ENCODE measurements at places on chromosomes 3 and 15.

GRCh38 chr3:72907731-72908620 is 20.1 kb downstream of the GXYLT2 start:
- peak; percentile 25 for DNase-seq

DNA sequence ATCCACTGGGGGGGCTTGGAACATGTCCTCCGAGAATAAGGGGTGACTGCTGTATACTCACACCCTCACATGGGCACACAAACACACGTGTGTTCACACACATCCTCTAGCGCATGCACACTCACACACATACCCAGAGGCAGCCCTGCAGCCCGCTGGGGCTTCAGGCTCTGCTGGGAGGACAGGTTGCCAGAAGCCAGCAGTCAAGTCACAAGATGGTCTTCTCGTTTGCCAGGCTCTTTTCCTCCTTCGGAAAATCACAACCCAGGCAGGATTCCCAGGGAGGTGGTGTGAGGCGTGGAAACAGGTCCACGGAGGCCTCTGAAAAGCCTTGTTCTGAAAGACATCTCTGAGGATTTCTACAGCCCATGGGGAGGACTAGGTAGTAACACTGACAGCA is 26.8 kb downstream of the MEGF11 start:
- DNase-seq: no peak

- no peak for DNase-seq
Measured at GRCh38 chr3:178393146-178393545, 143.1 kb upstream of the KCNMB2 start.

- no peak for DNase-seq
Measured at GRCh38 chr3:36991147-36991546, 1.8 kb downstream of the EPM2AIP1 start.

DNA sequence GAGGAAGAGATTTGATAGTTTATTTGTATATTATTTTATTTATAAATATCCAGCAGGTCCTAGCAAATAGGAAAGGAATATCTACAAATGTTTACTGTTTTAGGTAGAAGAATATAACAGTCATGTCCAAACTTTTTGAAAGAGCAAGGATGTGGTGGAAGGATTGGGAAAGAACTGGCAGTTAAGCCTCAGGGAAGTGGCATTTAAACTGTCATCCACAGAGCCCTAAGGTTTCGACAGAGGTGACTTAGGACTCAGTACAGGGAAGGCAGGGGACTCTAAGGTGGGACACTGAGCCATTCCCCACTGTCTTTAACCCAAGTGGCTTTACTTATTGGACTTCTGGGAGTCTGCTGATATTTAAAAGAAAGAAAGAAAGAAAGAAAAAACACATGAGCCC is 11.8 kb upstream of the TMEM87A start:
- no peak for DNase-seq
